ENCODE measurements at places on chromosomes 7 and 10.
A peak's percentile ranks its signal among the peaks of the same experiment; 100 is the strongest.

- DNase-seq = peak; percentile 68
Observed at GRCh38 chr7:38927751-38928150, 18.8 kb upstream of the VPS41 start.

GRCh38 chr7:19249281-19249680, 104.1 kb upstream of the FERD3L start:
- DNase-seq = no peak

- DNase-seq = no peak
Observed at GRCh38 chr7:47973739-47974138, 5.7 kb downstream of the HUS1 start.

GRCh38 chr7:7761340-7761973, 43.0 kb upstream of the RPA3 start:
- peak; percentile 77 for DNase-seq

DNA sequence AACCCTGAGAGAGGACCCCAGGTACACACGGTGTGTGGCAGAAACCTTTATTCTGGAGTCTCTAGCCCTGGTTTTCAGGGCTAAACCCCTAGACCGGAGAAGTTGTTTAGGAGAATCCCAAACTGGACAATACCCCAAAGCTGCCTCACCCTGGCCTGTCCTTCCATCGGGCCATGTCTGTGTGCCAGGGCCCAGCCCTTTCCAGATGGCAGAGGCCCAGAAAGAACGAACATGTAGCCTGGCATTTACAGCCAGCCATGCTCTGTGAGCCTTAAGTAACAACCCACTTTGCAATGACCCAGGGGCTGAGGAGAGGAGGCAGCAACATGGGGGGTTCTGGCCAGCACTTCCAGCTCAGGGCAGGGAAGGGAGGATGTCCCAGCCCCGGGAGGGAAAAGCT, 142.1 kb downstream of the NEURL1 start:
- DNase-seq = no peak

DNA sequence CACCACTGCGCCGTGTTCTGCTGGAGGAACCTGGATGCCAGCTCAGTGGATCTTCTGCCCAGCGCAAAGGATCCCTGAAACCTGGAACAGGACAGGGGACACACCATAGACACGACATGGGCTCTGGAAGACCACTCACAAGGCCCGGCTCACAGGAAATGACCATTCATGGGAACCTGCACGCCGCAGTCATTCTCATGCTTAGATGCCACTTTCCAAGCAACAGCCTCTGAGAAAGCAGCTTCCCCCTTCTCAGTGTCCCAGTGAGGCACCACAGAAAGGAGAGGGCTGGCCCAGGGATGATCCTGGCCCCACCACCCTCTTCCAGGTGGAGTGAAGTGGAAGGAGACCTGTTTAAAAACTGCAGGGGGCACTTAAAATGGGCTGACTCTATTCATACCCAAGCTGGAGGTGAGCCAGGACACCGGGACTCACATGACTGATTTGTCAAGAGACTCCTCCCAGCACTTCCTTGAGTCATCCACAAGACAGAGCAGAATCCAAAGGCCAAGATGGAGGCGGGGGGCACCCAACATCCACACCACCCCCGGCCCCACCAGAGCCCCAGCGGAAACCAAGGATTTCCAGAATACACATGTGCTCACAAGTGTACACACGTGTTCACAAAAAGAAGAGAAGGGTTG, 11.2 kb downstream of the CTBP2 start:
- DNase-seq = peak; percentile 90

DNA sequence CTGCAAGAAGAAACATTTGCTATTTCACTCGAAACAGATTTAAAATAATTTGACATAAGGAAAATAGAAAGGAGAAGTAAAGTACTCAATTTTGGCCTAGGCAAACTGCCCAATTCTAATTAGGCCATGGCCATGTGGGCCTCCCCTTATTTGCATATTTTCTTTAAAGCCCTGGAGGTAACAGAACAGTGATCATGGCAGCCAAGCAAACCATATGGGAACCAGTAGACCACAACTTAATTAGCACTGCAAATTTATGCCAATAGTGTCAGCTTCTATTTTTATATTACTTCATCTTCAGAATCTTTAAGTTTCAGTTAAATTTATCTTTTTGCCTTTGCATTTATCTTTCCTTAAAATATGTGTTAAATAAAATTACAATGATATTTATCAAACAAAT, 63.3 kb upstream of the THSD7A start:
- DNase-seq = no peak

DNA sequence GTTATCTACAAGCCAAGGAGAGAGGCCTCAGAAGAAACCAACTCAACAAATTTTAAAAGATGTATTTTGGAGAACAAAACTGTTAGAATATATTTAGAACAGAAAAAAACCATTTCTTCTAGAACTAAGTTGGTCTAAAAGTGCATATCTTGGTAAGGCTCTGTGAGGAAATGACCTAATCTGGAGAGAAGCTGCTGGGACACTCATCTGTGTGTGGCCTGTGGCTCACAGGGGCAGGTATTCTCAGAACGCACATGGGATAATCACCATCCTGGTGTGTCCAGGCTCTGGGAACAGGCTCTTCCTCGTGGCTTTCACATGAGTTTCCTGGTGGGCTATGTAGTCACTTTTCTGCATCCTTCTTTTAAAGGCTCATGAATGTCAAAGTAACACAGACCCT, 38.1 kb upstream of the PRSS1 start:
- DNase-seq = no peak

- no peak for DNase-seq
Observed at GRCh38 chr7:1119201-1119600, 31.3 kb downstream of the GPER1 start.

- peak; percentile 97 for DNase-seq
Observed at GRCh38 chr7:17234398-17235031, 63.9 kb upstream of the AHR start.

DNA sequence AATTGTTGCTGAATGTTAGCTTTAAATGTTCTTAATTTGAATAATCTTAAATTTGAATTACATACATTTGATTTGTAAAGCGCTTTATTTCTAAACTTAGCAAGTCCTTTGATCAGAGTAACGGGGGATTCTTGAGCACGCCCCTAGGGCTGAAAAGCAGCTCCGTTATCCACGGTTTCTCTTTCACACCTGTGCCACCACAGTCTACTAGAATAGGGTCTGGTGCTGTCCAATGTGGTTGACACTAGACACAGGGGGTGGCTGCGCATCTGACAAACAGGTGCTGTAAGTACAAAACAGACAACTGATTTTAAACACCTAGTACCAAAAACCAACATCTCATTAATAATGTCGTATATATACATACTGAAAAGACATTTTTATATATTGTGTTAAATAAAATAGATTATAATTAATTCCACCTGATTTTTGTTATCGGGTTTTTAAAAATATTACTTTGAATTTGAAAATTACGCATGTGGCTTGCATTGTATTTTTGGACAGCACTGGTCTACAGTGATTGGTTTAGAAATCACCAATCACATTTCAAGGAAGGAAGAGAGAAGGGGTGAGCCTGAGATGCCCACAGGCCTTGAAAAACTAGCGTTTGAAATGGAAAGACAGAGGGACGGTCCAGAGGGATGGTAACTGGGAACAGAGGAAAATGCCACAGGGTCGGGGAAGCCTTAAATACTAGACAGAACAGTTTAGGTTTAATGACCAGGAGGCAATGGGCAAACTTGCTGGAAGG, 7.3 kb downstream of the SEPHS1 start:
- DNase-seq = peak; percentile 14

GRCh38 chr7:92612501-92612900, 22.3 kb upstream of the FAM133B start:
- DNase-seq = no peak

GRCh38 chr10:108422286-108422685, 1257.8 kb upstream of the SORCS1 start:
- DNase-seq = no peak

- no peak for DNase-seq
Observed at GRCh38 chr10:21891439-21891838, 112.1 kb downstream of the DNAJC1 start.

- DNase-seq = peak; percentile 83
Observed at GRCh38 chr10:127012769-127013152, 107.5 kb downstream of the DOCK1 start.

GRCh38 chr7:140585333-140585732, 55.3 kb downstream of the DENND2A start:
- DNase-seq = no peak

GRCh38 chr10:33993917-33994316, 659.5 kb upstream of the NRP1 start:
- DNase-seq = no peak

- DNase-seq = no peak
Observed at GRCh38 chr10:95788830-95789229, 32.9 kb downstream of the ENTPD1 start.

GRCh38 chr10:43395571-43396060, 13.4 kb downstream of the HNRNPF start:
- no peak for DNase-seq

DNA sequence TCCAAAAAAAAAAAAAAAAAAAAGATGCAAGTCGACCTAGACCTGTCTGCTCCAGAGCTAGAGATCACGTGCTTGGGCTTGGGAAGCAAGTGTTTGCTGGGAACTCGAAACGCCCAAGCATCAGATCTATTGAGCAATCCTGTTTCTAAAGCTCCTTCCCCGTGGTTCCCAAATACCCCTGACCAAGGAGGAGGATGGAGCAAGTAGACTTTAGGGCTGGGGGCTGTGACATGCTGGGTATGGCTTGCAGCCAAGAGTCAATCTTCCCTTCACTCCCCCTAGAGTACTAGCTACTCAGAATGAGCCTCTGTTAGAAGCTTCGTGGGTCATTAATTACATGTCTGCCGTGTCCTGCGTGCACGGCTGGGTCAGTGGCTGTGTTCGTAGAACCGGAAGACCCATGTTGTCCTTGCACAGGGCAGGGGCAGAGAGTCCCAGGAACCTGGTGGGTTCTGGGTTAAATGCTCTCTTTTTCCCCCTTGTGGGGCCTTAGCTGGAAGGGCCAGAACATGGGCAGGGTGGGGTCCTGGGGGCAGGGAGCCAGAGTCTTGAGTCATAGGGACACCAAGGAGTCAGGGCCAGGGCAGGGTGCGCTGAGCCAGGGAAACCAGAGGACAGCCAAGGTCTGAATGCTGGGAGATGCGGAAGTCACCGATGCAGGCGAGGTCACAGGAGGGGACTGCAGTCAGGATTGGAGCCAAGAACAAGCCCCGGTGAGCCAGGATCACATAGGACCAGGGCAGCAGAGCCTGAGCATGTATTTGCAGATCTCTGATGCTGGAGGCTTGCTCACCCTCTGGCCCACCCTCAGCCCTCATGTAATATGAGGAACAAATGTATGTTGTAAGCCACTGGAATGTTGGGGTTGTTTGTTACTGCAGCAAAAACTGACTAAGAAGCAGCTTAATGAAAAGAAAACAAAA, 34.6 kb upstream of the TPST1 start:
- DNase-seq = no peak

DNA sequence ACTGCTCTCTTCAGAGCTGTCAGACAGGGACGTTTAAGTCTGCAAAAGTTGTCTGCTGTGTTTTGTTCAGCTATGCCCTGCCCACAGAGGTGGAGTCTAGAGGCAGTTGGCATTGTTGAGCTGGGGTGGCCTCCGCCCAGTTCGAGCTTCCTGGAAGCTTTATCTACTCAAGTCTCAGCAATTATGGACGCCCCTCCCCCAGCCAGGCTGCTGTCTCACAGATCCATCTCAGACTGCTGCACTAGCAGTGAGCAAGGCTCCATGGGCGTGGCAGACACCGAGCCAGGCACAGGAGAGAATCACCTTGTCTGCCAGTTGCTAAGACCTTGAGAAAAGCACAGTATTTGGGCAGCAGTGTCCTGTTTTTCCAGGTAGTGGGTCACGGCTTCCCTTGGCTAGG, 98.1 kb downstream of the SDHAF3 start:
- no peak for DNase-seq

Measured in common myeloid progenitor, CD34-positive (primary cell).